ENCODE measurements at places on chromosomes 7 and 10.

DNA sequence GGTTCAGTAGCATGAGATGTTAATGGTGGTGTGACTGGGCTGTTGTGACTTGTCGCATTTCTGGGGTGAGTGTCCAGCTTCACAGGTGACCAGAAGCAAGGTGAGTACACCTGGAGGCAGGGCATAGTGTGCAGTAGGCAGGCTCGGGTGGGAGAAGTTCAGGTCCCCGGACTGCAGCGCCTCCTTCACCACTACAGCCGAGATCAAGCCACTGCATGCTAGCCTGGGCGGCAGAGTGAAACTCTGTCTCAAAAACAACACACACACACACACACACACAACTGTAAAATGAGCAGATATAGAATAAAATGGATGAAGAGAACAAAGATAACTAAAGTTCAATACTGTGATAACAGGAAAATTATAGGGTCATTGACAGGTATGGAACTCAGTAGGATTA lies 11.1 kb upstream of the PARD3 start:
- DNase-seq, result no peak

DNA sequence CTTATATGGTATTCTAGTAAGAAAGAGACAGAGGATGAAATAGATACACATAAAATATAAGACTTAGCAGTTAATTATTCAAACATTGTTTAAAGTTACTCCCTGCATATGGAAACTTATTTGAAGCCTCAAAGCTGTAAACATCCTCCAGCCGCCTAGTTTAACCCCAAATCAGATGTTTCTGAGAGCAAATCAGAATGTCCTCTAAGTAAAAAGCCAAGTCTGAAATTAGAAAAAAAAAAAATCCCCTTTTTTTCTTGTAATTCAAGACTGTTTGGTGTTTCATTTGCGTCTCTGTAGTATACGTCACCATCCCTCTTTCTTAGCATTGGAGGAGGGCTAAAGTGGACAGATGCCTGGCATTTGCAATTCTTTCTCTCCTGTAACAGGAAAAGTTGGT lies 46.4 kb downstream of the TMEM26 start:
- no peak for DNase-seq

- DNase-seq, result no peak
These were observed 24.5 kb downstream of the VSTM4 start for GRCh38 chr10:49090696-49091380.

GRCh38 chr7:27186668-27187474 lies 1.8 kb upstream of the HOXA11 start:
- no peak for DNase-seq

- DNase-seq, result no peak
These were observed 135.2 kb upstream of the ADO start for GRCh38 chr10:62669341-62669740.

DNA sequence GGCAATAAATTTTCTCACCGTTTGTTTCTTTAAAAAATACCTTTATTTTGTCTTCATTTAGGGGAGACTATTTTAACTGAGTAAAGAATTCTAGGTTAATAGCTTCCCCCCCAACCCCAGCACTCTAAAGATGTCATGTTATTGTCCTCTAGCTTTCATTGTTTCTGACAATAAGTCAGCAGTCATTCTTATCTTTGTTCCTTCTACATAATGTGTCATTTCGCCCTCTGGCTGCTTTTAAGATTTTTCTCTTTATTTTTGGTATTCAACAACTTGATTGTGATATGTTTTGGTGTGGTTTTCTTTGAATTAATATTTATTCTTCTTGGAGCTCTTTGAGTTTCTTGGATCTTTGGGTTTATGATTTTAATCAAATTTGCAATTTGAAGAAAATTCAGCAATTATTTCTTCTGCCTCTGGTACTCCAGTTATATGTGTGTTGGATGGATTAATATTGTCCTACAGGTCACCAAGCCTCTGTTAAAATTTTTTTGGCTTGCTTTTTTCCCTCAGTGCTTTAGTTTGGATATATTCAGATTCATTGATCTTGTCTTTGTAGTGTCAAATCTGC lies 64.6 kb upstream of the ELN start:
- DNase-seq, result peak; percentile 10

DNA sequence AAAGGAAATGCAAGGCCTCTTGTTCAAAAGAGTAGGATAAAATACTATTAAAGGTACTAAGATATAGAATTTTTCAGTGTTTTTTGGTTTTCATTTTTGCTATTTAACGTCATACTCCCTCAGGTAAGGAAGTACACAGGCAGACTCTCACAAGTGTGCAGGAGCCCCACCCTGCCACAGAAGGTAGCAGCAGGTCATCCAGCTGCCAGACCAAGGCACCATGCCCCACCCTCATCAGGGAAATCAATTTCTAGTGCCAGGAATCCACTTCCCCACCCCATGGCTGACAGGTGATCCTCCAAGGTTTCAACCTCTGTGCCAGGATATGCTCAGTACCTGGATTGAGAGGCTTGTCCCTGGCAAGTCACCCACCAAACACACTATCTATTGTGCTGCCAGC lies 712.9 kb downstream of the SORCS3 start:
- no peak for DNase-seq

All from SW 1271 (cell line).